Activated CD4-positive, CD25-positive, alpha-beta regulatory T cell treated with anti-CD3 and anti-CD28 coated beads, Interleukin-2, amount 50 U/mL, for 16 hours (primary cell): ENCODE measurements at places on chromosomes 5 and 9.

GRCh38 chr9:124781967-124782660, 5.2 kb downstream of the OLFML2A start:
- no peak for DNase-seq

DNA sequence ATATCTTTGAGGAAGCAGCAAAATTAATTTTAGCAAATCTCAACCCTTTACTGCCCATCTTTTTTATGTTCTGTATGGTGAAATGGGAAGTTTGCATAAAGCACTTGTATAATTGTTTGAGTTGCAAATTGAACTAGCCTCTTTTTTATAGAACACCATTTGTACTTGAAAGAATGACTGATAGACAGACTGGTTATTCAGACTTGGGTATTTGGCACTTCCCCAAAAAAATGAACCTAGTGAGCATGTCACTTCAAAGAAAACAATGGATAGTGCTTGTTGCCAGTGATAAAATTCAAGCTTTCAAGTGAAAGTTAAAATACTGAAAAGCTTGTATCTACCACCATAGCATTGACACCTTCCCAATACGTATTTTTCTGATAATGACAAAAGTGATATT, 115.8 kb downstream of the ERCC6L2 start:
- no peak for DNase-seq

DNA sequence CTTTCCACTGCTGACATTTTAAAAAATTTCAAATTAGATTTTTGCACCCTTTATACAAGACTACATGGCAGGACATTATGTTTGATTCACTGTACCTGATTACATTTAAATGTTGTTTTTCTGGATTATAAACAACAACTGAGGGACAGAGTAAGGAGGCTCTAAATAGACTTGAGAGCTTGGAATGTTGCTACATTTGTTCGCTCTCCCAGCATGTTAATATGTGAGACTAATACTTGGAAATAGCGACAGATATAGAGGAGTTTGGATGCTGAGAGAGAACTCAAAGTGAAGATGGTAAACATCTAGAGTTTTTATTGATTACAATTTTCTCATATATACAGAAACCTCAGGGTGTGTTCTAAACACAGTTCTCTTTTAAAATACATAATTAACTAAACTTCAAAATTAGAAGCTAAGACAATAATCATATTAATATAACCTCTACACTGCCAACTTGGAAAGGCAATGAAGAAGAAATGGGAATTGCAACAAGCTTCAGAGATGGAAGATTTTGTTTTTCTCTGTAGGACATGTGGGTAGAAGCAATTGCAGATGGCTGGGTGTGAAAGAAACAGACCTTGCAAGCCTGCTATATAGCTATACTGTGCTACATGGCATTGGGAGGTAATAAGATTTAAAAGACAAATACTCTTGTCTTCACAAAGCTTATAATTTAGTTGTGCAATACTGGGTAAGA, 1.4 kb upstream of the NDFIP1 start:
- no peak for DNase-seq

- DNase-seq: no peak
Measured at GRCh38 chr5:40555886-40556285, 123.8 kb upstream of the PTGER4 start.
